ENCODE measurements at places on chromosomes 13 and 19.

DNA sequence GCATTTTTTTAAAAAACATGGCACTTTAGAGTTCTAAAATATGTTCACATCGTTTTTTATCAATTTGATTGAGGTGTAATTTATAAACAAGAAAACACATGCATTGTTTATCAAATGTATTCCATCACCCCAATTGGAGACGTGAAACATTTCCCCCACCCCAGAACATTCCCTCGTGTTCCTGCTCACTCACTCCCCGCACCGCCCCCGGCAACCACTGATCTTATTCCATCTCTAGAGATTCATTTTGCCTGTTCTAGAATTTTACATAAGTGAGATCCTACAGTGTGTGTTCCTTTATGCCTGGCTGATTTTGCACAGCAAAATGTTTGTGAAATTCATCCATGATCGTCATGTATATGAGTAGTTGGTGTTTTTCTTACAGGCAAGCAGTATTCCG is 50.5 kb upstream of the KCTD15 start:
- DNase-seq: no peak

GRCh38 chr13:77952737-77953136 is 34.1 kb upstream of the EDNRB start:
- no peak for DNase-seq

- no peak for DNase-seq
Measured at GRCh38 chr19:21022996-21023395, 2.5 kb downstream of the ZNF430 start.

GRCh38 chr13:22517544-22517943 is 663.2 kb upstream of the SGCG start:
- peak; percentile 83 for DNase-seq

DNA sequence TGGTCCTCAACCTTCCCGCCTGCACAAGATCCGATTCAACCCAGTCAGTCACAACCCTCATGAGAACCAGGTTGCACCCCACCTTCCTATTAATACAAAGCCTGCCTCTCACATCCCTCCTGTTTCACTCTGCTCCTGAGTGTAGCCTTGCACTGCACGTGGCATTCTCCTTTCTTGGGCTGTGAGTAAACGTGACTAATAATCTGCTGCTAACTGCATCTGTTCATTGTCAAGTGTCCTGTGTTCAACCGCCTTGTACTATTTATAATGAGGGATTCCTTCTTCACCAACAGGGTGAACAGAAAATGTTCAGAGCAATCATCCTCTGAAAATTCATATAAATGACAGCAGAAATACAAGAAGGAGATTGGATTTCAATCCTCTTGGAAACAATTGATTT is 1608.2 kb downstream of the SLITRK5 start:
- no peak for DNase-seq

DNA sequence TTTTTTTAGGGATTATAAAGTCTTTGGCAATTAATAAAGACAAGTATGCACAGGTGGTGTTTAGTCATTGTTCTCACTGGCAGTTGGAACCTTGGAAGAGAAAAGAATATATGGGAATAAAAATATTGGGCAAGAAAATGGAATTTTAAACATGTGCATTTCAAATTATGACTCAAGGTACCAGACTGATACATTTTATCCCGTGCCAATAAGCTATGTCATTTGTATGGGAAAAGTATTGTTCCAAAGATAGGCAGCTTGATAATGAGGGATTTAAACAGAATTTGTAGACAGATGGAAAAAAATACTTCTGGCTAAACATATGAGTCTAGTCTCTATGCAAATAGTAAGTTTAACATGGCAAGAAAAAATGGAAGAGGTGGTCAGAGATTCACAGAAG is 169.5 kb upstream of the UFM1 start:
- DNase-seq: no peak

DNA sequence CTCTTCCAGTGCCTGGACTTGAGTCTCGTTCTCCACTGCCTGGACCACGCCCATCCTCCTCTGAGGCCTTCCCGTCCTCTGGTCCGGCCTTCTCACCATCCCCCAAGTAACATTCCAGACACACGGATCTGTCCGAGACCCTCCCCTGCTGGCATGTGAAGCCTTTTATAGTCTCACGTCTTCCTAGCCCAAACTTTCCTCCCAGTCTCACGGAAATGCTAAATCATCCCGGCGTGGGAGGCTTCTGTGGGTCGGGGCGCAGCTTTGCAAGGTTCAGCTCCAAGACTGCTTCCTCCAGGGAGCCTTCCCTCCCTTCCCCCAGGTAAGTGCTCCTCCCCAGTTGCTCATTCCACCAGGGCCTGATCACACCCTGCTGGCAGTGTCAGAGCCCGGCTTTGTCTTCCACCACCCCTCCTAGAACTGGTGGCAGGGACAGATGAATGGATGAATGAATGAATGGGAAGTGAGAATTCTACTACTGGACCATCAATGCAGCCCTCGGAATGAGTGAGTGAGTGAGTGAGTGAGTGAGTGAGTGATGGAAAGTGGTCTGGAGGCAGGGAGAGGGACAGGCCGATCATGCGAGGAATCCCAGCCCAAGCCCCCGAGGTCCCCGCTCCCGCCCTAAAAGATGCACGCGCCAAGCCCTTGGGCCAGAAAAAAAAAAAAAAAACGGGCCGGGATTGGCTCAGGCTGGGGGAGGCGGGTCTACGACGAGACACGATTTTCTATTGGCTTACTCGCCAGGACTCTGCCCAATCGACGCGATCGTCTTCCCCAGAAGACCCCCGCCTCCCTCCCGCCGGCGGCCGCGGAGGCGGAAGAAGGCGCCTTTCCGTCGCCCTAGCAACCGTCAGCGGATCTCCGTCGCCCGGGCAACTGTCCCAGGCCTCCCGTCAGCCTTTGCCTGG is 9.3 kb downstream of the EPHX3 start:
- peak; percentile 63 for DNase-seq

GRCh38 chr13:33435207-33435606 is 149.7 kb upstream of the STARD13 start:
- DNase-seq: no peak

GRCh38 chr13:38590796-38591507 is 95.9 kb upstream of the FREM2 start:
- DNase-seq: no peak

GRCh38 chr19:15091918-15092753 is 10.1 kb downstream of the OR1I1 start:
- peak; percentile 38 for DNase-seq

GRCh38 chr19:1901940-1902404 is 3.2 kb upstream of the ADAT3 start:
- no peak for DNase-seq

- DNase-seq: no peak
Measured at GRCh38 chr13:99416411-99417121, 84.7 kb upstream of the TM9SF2 start.

DNA sequence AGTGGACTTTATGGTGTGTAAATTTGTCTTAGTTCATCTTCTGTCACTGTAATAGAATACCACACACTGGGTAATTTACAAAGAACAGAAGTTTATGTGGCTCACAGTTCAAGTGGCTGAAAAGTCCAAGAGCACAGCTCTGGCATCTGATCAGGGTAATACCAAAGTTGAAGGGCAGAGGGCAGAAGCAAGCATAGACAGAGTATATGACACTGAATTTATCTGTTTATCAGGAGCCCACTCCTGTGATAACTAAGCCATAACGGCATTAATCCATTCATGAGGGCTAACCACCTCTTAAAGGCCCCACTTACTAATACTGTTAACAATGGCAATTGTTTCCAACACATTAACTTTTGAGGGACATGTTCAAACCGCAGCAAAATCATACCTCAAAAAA is 4.0 kb upstream of the RFXAP start:
- DNase-seq: no peak

DNA sequence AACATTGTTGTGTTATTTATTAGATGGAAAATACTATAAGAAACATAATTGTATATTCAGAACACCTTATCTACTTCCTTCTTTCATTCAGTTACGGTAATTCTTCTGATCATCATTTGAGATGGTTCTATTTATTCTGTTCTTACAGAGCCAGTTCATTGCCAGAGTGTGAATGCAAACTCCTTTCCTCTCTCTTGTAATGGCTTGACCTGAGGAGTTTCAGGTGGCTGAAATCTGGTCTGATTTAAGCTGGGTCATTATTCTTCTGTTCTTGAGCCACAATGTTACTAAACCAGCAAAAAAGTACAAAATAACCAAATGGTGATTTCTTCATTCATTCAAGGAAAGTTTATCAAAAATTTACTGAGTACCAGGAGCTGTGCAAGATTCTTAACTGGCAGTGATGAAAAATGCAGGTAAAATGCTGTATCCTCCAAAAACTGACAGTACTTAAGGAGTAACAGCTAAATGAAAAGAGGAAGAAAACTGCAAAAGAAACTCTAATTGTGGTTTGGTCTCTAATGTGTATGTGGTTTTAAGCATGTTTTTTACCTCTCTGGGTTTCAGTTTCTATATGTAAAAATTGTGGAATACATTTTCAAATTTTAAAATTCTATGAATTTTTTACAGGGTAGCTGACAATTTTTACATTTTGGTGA is 182.4 kb upstream of the UFM1 start:
- no peak for DNase-seq

DNA sequence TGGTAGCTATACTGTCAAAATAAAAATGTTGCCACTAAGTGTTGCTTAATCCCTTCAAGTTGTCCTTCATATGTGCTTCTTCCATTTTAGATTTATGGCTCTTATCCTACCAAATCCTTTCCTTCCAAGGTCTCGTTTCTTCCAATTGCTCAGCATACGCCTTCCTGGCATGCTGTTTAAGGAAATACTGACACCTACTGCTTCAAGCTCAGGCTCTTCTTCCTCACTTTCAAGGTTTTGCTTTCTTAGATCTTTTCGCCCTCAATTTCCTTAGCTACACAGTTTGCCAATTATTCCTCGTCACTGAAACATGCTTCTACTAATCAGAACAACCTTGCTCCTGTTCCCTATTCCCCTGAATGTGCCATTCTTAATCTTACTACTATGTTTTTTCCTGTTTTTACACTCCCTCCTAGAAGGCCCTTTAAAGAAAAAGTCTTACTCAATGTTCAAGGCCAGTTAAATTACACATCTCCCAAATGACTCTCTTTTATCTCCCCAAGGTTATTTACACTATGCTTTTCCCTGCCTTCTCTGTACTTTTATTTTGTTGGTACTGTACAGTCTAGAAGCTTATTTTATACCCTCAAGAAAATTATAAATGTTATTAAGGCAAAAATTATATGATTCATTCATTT is 343.1 kb downstream of the MZT1 start:
- DNase-seq: no peak

DNA sequence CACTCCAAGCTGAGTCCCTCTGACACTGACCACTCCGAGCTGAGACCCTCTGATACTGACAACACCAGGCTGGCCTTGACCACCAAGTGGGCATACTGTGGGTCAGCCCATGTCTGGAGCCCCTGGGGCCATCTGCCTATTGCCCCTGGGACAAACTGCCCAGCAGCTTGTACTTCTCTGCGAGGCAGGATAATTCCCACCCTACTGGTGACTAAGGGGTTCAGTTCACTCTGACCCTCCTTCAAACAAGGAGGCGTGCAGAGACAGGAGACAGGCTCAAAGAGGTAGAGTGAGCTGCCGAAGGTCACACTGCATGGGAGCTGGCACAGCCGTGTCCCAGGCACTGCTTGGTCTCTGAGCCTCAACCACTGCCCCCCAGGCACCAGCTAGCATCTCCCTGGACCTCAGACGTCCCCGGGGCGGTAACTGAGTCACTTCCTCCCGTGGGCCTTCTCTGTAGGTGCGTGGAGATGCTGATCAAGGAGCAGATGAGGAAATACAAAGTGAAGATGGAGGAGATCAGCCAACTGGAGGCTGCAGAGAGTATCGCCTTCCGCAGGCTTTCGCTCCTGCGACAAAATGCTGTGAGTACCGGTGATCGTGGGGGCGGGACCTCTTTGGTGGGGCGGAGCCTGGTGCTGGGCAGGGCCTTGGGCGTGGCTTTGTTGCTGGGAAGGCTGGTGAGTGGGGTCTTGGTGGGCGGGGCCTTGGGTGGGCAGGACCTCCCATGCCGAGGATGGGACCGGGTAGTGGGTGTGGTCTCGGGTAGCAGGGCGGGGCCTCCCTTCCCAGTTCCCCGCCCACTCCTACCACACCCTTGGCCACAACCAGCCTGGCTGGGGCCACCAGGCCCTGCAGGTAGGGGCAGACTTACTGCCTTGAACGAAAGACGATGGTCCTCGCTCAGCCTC is 5.8 kb upstream of the USE1 start:
- no peak for DNase-seq

DNA sequence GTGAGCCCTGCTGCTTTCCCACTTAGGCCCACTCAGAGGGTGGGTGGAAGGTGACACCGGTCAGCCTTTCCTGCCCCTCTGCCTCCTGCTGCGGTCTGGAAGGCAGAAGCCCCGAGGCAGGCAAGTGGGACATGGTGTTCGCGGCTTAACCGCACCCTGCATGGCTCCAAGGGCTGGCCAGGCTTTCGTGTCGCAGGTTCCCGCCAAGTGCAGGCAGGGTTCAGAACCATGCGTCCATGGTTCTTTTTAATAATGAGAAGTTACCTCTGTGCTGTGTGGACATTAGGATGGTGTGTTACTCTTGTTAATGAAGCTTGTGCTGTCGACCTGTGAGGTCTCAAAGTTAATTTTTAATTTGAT is 986 bp downstream of the DGKH start:
- no peak for DNase-seq

- DNase-seq: peak; percentile 8
Measured at GRCh38 chr13:20002787-20003186, 44.3 kb downstream of the ZMYM2 start.

Data from LNCaP clone FGC (cell line).